ENCODE measurements at places on chromosomes 16 and 17.

GRCh38 chr17:17139972-17140589 is 66.1 kb downstream of the PLD6 start:
- peak; percentile 98 for DNase-seq

DNA sequence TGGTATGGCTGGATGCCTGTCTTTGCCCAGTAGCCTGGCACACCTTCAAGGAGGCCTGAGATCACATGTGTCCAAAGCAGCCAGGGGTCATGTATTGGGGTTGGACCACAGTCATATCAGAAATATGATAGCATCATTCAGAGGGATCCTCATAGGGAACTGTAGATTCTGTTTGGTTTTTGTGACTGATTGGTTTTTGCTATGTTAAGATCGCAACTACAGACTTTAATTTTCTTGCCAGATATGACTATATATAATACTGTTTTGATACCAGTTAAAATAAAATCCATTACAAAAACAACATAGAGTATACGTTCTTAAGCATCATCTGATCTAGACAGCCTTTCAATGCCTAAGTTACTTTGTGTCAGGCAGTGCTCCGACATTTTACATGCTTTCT is 11.8 kb upstream of the SMPD3 start:
- DNase-seq: no peak

DNA sequence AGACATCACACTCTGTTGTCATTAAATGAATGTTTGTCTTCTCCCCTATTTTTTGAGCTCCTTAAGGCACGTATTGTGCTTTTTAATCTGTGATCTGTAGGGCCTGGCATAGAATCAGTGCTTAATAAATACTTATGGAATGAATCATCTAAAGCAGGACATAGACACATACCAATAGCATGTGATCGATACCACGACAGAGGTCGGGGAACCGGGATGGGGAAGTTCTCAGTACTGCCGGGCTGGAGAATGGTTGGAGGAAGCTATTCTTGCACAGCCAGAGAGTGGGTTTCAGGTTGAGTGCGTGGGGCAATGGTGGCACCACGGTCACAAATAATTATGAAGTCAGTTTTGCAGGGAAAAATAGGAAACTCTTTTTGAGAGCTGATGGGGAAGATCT is 26.8 kb downstream of the NLRP1 start:
- DNase-seq: no peak

GRCh38 chr16:15415511-15415985 is 18.8 kb upstream of the BMERB1 start:
- no peak for DNase-seq

- DNase-seq: peak; percentile 61
Measured at GRCh38 chr16:47734987-47735594, 274.0 kb downstream of the PHKB start.

DNA sequence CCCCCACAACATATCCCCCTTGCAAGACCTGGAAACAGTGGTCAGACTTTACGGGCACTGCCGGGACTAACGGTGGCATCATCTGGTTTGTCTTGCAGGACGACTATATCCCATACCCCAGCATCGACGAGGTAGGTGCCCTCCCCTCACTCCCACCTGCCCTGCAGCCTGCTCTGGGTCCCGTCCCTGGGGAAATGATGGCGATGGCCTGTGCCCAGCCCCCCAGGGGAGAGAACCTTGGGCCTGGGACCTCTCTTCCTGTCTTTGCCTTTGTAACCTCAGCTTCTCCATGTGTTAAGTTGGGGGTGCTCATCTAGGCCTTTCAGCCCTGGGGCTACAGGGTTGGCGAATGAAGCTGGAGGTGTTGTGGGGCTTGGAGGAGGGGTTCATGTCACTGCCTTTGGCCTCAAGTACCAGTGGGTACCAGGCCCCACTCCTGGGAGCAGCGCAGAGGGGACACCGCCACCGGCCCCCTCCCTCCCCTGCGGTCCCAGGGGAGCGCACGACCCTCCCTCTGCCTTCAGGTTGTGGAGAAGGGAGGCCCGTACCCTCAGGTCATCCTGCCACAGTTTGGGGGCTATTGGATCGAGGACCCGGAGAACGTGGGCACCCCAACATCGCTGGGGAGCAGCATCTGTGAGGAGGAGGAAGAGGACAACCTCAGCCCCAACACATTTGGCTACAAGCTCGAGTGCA is 99.9 kb downstream of the OR1D5 start:
- DNase-seq: no peak

DNA sequence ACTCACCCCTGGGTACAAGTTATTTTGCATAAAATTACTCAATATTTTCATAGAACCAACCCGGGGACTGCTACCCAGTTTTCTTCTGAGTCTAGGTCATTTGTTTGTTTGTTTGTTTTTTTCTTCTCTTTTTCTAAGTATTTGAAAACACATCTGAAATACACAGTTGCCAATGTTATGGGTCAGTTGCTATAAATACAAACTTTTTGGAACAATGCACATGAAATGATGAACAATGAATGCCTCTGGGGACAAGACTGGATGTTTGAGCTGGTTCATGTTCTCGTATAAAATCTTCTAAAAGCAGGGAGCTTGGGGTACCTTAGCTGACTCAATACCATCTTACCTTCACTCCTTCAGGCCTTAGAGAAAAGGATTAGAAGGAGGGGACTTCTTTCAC is 30.5 kb downstream of the TMEM238L start:
- no peak for DNase-seq

- no peak for DNase-seq
Measured at GRCh38 chr17:58918072-58918471, 162.4 kb downstream of the PPM1E start.

GRCh38 chr17:37743612-37743874 is 1.3 kb downstream of the HNF1B start:
- no peak for DNase-seq

DNA sequence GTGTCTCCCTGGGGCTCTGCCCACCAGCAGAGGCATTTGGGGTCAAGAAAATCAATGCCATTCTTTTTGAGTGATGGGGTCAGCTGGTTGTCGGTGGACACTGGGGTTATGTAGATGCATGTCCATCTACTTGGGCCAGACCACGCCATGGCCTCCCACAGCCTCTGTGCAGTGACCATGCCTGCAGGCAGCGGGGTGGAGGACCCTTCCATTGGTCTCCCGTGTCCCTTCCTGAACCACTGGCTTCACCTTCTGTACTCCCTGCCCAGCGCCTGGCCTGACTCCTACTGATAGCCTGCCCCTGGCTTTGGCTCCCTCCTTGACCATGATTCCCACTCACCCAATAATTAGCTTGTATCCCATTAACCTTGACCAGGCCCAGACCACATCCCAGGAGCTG is 28.0 kb upstream of the SPNS3 start:
- DNase-seq: no peak

DNA sequence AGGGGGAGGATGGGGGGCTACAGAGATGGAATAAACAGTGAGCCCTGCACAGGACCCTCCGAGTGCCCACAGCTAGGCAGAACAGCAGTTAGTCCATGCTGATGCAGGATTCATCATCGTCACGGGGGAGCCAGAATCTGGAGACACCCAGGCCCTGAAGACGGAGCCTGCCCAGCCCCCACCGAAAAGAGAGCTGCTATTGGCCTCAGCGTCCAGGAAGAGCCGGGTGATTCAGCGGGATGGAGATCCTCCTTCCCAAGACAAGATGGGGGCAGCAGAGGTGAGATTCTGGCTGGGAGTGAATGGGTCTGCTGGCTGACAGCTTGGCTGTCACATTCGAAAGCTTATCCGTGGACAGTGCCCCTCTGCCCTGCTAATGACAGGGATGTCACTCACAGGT is 133.6 kb upstream of the CRHR1 start:
- DNase-seq: no peak

- no peak for DNase-seq
Measured at GRCh38 chr16:57688987-57689761, 5.4 kb upstream of the DRC7 start.

DNA sequence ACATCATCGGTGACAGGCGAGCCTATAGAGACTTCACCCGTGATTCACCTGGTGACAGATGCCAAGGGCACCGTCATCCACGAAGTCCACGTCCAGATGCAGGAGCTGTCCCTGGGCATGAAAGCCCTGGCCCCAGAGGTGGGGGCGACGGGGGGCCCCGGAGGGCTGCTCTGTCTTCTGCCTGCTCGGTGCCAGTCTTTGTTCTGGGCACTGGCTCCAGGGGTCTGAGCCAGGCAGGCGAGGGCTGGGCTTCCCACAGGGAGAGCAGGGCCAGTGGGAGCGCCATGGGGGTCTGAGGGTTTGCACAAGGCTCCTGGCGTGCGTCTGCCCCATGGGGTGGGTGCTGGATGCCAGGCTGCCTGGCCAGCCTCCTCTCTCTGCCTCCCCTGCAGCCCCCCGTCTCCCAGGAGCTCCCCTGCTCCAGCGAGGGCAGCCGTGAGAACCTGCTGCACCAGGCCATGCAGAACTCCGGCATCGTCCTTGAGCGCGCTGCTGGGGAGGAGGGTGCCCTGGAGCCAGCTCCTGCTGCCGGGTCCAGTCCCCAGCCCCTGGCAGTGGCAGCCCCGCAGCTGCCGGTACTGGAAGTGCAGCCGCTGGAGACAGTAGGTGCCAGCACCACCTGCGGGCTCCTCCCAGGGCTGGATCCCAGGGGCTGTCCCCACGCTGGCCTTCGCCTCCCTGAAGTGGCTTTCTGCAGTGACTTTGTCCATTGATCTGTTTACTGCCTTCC is 3.0 kb upstream of the DNASE1L2 start:
- no peak for DNase-seq

Data from NCI-H1105 (cell line).